T-helper 9 cell (primary cell): ENCODE measurements at places on chromosomes 11 and 22.

GRCh38 chr11:79150320-79150719 is 290.5 kb downstream of the TENM4 start:
- DNase-seq = no peak

- DNase-seq = no peak
Measured at GRCh38 chr22:29128891-29129807, 56.3 kb downstream of the KREMEN1 start.

- no peak for DNase-seq
Measured at GRCh38 chr11:16792426-16792825, 54.0 kb downstream of the C11orf58 start.

DNA sequence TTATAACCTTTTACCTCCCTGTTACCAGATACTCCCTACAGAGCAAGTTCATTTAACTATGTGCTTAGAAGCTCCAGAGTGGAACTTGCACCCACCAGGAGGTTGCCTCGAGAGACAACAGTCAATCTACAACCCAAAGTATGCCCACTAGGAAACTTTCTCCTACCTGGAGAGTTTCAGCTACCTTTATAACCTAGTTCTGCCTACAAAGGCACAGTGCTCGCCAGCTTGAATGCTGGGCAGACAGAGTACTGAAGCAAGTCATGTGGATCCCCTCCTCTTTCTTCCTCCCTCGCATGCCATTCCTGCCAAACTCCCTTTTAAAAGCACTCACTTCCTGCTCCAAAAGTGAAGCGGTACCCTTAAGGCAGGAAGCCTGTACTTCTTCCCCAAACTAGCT is 258.9 kb downstream of the SWAP70 start:
- no peak for DNase-seq

DNA sequence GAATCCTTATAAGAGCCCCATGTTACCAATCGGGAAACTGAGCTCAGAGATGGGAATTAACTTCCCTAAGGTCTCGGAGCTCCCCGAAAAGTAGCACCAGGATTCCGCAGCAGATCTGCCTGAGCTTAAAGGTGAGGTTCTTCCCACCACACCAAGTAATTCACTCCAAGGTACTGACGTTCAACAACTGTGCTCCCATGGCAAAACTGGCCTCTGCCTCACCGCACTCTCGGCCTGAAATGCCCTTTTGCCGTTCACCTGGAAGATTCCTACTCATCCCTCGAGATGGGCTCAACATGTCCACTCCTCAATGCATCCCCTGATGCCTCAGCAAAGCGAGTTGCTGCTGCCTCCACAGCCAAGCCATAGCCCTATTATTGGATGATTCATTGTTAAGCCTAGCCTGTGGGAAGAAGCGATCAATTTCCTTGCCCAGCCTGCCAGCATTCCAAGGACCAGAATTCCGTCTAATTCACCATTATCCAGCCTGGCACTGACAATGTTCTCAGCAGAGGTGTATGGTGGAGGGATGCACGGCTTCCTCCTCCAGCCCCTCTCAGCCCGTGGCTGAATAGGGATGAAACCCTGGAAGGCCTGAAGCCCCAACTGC is 4.2 kb downstream of the PLAAT3 start:
- DNase-seq = no peak
